Dermis microvascular lymphatic vessel endothelial cell (primary cell): ENCODE measurements at places on chromosomes 13 and 19. TPM values are rescaled to one million over a fixed set of nuclear protein-coding genes. Genes with fewer than 3 reads are reported as not detected.

- DNase-seq: no peak
Observed at GRCh38 chr13:110136660-110137585, 170.0 kb downstream of the COL4A1 start.

DNA sequence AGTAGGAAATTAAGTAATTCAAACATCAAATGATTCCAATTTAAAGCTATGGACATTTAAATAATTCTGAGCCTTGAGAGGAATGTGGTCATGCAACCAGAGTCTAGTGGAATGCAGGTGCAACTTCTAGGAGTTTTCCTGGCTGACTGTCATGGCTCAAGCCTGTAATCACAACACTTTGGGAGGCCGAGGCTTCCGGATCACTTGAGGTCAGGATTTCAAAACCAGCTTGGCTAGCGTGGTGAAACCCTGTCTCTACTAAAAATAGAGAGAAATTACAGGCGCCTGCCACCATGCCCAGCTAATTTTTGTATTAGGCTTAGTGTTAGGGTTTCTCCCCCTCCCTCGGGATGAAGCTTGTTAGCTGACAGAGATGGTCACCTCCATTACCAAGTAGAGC is 6.4 kb downstream of the ZNF808 start:
- DNase-seq: no peak

- no peak for DNase-seq
Observed at GRCh38 chr13:48411147-48411794, 1.6 kb downstream of the LPAR6 start.

The AXL gene
- total RNA-seq: 5.8 and 24.9 TPM in 2 replicates

The NLRP11 gene
- under 0.01 TPM in 2 replicates for total RNA-seq

The MYO16 gene
- not detected in 2 replicates for total RNA-seq
